ENCODE measurements at places on chromosomes 12 and 14.
A peak's percentile ranks its signal among the peaks of the same experiment; 100 is the strongest.

DNA sequence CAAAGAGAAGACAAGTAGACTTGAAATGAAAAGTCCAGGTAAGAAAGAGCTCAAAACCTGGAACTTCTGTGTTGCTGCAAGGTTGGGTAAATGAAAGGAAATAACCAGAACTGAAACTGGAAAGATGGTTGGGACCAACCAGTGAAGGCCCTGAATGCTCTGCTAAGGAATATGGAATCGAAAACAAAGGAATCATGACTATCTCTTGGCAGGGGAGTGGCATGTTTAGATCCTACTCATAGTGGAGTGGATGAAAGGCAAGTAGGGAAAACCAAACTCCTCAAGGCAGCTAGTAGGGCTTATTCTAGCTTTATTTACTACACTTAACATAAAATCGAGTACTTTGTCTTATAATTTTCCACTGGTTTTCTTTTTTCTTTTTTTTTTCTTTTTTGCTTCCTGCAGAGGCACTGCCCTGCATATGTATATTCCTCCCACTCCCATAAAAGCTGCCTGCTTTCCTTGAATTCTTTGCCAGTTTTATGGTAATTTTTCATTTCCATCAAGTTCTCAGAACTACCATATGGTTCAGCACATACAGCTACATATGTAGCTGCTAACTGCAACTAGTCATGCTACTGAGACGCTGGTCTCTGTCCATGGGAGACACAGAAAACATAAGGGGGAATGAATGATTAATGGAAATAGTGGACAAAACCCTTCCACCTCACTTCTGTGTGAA, 247.1 kb upstream of the TMTC1 start:
- no peak for DNase-seq

GRCh38 chr12:89217472-89217871, 134.8 kb downstream of the DUSP6 start:
- DNase-seq = no peak

- peak; percentile 40 for DNase-seq
These were observed at the start of gene TRPV4 for GRCh38 chr12:109833307-109834189. Gene TRPV4, minus strand, starts transcription at chr12:109833398. Its CDS starts 18,602 bp downstream, at chr12:109814796.

DNA sequence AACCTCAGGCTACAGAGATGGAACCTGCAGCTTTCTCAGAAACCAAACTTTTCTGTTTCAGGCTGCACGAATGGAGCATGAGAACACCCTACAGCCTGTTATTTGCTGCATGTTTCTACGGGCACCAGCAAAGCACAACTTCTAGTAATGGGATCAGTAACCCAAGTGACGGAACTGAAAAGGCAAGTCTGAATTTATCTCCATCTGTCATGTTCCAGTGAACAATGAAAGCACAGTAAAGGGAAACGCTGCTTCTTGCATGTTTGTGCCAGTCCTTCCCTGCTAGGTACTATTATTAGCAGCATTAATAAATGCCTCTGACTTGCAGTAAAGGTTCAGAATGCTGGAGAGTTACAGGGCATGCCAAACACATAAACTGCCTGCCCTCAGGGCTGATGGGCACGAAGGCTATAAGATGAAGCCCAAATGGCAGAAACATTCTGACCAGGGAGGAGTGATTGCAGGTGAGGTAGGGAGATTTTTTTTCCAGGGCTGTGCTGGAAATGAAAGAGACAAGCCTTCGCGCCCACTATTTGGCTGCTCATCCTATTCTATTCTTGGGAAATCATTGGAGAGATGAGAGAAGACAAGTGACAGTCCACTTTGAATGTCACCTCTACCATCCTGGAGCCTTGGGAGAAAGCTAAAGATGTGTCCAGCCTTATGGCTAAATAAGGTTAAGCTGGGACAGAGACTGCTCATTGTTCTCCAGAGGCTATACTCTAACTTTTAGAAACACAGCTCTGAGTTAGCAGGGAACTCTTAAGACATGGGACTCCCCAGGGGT, 100.4 kb upstream of the PLXNC1 start:
- no peak for DNase-seq

- no peak for DNase-seq
These were observed 1.9 kb downstream of the CARMIL3 start for GRCh38 chr14:24053548-24054323.

GRCh38 chr14:94161981-94162380, 12.1 kb upstream of the PPP4R4 start:
- DNase-seq = peak; percentile 8

GRCh38 chr14:104392001-104392395, 187.6 kb upstream of the C14orf180 start:
- no peak for DNase-seq

- DNase-seq = no peak
These were observed 14.0 kb downstream of the OR6S1 start for GRCh38 chr14:20627346-20628027.

GRCh38 chr12:94969424-94969823, 34.1 kb downstream of the NDUFA12 start:
- DNase-seq = no peak

- no peak for DNase-seq
These were observed 94.1 kb downstream of the PAX9 start for GRCh38 chr14:36755756-36756155.

DNA sequence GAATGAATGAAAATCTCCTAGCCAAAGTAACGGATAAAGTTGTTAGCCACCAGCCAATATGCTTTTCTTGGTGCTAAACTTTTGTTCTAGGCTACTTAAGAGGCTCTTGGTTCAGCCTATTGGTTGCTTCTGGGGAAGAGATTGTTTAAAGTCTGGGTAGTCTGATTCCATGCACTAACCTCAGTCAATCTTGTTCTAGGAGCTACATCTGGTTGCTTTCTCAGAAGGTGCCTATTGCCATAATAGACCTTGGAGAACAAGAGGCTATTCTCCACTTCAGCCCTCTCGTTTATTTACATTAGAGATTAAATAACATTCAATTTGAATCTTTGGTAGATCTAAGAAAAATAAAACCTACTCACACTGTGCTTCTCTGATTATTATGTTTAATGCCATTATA, 40.8 kb upstream of the OTOGL start:
- no peak for DNase-seq

DNA sequence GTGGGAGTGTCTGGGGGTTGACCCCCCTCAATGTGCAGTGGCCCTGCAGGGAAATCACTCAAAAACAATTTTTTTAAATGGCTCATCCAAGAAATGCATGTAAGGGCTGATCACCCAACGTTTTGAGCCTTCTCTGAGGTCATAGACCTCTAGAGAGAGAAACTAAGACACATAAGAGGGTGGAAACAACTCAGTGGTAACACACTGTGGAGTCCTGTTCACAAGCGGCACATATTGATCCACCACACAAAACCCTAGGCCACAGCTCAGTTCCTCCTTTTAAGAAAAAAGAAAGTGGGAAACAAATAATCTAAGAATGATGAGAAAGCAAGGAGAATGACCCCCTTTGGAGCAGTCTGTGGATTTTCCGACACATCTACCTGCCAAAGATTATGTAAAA, 83.0 kb upstream of the METAP2 start:
- DNase-seq = no peak

DNA sequence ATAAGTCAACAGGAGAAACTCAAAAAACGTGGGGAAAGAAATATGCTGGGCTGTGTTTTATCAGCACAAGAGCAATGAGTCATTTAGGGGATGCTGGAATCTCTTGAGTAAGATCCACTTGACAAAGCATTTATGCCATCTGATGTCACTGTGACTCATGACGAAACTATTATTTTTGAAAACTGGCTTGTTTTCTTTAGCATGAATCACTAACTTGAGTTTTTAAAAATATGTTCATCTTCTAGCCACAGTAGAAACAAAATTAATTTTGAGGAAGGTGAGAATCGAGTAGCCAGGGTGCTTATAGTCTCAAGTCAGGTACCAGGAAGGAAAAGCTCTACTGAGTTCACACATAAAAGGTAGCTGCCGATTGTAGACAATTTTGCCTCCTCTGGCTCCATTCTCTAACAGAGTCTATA, 456.2 kb upstream of the MGAT4C start:
- peak; percentile 99 for DNase-seq

DNA sequence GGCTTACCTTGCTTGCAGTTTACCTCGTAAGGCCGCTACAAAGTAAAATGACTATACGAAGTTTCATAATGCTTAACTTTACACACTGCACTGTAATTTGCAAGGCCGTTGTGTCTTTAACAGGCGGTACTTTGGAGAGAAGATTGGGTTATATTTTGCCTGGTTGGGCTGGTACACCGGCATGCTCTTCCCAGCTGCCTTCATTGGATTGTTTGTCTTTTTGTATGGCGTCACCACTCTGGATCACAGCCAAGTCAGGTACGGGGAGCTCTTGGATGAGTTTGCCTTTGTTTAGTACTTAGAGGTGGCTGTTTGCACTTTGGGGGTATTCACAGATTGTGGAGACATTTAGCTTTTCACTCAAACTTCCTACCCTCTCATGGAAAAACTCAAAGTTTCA, 167.8 kb downstream of the SLC5A8 start:
- DNase-seq = no peak

GRCh38 chr14:99123208-99123870, 148.7 kb downstream of the BCL11B start:
- no peak for DNase-seq

DNA sequence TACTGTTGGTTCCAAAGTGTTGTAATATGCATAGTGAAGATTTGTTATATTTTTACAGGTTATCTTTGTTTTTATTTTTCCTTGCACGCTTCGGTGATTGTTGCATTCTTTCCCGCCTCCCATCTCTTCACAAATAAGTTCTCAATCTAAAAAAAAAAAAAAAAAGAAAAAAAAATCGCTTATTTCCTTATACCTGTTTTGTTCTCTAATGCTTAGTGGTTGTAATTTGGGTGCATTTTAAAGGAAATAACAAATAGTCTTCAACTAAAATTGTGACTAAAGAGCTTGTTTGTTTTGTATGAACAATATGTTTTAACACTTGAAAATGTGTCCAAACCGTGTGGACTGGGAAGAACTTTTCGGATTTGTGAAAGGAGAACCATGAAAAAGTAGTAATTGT, 1.5 kb downstream of the CAND1 start:
- DNase-seq = no peak

- no peak for DNase-seq
These were observed 53.1 kb upstream of the DDX11 start for GRCh38 chr12:31020385-31021166.

- no peak for DNase-seq
These were observed 128.6 kb downstream of the ACSS3 start for GRCh38 chr12:81206429-81206828.

DNA sequence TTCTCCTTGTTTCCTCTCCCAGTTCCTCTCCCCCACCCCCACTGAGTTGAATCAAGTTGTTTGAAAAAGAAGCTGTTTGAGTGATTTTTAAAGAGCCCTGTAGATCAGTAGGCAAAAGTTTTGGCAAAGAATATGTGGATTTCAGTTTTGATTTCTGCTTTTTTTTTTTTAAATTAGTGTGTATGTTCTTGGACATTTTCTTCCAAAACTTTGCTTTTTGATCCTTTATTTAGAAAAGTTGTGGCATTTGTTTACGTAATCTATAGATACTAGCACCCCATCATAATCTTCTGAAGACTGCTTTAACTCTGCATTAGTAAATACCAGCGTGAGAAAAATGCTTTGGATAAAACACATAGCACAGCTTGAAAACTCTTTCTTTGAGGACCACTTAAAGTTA, 190.3 kb upstream of the SEL1L start:
- DNase-seq = no peak
